ENCODE measurements at places on chromosomes 4 and X.

- DNase-seq = peak; percentile 91
Measured at GRCh38 chrX:110383414-110383813, 24.8 kb downstream of the RTL9 start.

- no peak for DNase-seq
Measured at GRCh38 chr4:121304893-121305292, 75.9 kb downstream of the QRFPR start.

- DNase-seq = no peak
Measured at GRCh38 chrX:35244796-35245508, 302.4 kb downstream of the FAM47B start.

GRCh38 chr4:137627739-137628460 is 95.6 kb upstream of the PCDH18 start:
- peak; percentile 55 for DNase-seq

DNA sequence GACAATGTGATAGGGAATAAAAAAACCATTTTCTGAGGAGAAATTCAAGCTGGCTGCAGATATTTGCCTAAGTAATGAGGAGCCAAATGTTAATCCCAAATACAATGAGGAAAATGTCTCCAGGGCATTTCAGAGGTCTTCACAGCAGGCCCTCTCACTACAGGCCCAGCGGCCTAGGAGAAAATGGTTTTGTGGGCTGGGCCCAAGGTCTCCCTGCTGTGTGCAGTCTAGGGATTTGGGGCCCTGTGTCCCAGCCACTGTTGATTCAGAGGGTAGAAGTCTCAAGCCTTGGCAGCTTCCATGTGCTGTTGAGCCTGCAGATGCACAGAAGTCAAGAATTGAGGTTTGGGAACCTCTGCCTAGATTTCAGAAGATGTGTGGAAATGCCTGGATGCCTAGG is 778.7 kb downstream of the CENPC start:
- no peak for DNase-seq

- no peak for DNase-seq
Measured at GRCh38 chrX:68997511-68997910, 167.7 kb downstream of the PJA1 start.

DNA sequence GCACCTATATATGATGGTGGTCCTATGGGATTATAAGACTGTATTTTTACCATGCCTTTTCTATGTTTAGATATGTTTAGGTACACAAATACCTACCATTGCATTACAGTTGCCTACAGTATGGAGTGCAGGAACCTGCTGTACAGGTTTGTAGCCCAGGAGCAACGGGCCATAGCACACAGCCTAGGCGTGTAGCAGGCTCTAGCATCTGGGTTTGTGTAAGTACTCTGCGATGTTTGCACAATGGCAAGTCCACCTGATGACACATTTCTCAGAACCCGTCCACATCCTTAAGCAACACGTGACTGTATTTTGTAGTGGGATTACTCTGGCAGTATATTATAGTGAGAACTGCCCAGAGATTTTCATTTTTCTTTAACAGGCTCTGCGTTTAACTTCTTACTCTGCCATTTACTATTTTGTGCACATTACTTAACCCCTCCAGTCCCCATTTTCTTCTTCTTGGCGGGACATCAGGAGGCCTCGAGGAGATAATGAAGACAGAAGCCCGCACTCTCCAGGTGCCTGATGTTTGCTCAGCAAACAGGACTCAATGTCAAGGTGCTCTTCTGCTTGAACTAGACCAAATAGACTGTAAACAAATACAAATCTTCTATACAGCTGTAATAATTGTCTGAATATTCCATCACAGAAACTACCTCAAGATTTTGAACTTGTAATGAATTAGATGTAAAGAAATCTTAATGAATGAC is 102.0 kb upstream of the PDLIM3 start:
- DNase-seq = no peak

- DNase-seq = no peak
Measured at GRCh38 chrX:46383006-46383405, 162.2 kb downstream of the ZNF674 start.

GRCh38 chr4:21757248-21757647 is 191.3 kb downstream of the KCNIP4 start:
- no peak for DNase-seq

- no peak for DNase-seq
Measured at GRCh38 chr4:31075969-31076368, 355.8 kb downstream of the PCDH7 start.

DNA sequence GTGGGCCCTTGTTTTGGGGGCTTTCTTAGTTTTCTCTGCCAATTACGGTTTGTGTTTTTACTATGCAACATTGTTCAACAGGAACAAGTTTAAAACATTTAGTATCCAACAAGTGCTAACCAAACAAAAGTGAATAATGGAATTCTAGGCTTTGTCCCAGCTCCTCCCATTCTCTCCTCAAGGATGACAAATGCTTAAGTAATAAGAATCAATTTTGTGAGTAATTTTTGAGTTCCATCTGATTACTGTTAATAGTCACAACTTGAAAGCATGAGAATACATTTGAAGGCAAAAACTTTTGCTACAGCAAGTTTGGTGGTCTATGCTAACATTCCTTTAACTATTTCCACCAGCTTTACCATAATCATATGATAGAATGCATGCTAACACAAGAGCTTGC is 78.1 kb upstream of the HPGD start:
- no peak for DNase-seq

- no peak for DNase-seq
Measured at GRCh38 chr4:144575181-144575580, 70.8 kb upstream of the HHIP start.

- DNase-seq = no peak
Measured at GRCh38 chrX:50147972-50148371, 52.8 kb downstream of the AKAP4 start.

- no peak for DNase-seq
Measured at GRCh38 chr4:109994415-109994827, 81.7 kb downstream of the EGF start.

GRCh38 chr4:82517043-82517442 is 44.7 kb downstream of the TMEM150C start:
- peak; percentile 63 for DNase-seq

All from EH (cell line).